ENCODE measurements at places on chromosomes 6 and 20. TPM values are rescaled to one million over a fixed set of nuclear protein-coding genes. Genes with fewer than 3 reads are reported as not detected.

RUNX2 gene
- 50.8 TPM for total RNA-seq

RAET1G gene
- not detected for total RNA-seq

POPDC3 gene
- not detected for total RNA-seq

VWA7 gene
- total RNA-seq = 2.9 TPM

SYNE1 gene
- total RNA-seq = 165 TPM

OR2H2 gene
- not detected for total RNA-seq

ADGRF4 gene
- total RNA-seq = not detected

HLA-DOA gene
- 2.6 TPM for total RNA-seq

GNMT gene
- total RNA-seq = 0.97 TPM

TNF gene
- 33.6 TPM for total RNA-seq

FOXP4 gene
- 7.5 TPM for total RNA-seq

GSTA1 gene
- 0.63 TPM for total RNA-seq

- peak; percentile 75 for DNase-seq
Observed at GRCh38 chr6:106512048-106512967, 117.0 kb downstream of the RTN4IP1 start.

GRCh38 chr6:104955927-104956730 is 778 bp upstream of the LIN28B start:
- DNase-seq = no peak

DNA sequence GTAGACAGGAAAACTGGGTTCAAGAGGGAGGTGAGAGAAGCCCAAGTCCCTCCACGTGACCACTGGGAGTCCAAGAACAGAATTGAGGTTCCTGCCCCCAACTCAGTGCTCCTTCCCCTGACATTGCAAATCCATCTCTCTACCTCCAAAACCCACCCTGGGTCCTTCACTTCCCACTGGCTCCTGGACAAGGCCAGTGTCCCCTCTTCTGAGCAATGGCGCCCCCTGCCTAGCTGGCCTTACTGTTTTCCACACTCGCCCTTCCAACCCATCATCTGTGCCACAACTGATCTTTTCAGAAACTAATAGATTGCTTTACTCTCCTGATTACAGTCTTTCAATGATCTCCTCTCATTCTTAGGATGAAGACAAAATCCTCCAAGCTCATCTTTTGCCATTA is 200.3 kb downstream of the ANKRD60 start:
- DNase-seq = no peak

GRCh38 chr6:170125456-170126300 is 165.2 kb downstream of the DLL1 start:
- DNase-seq = no peak

- DNase-seq = no peak
Observed at GRCh38 chr20:48451401-48451800, 376.4 kb downstream of the PREX1 start.

DNA sequence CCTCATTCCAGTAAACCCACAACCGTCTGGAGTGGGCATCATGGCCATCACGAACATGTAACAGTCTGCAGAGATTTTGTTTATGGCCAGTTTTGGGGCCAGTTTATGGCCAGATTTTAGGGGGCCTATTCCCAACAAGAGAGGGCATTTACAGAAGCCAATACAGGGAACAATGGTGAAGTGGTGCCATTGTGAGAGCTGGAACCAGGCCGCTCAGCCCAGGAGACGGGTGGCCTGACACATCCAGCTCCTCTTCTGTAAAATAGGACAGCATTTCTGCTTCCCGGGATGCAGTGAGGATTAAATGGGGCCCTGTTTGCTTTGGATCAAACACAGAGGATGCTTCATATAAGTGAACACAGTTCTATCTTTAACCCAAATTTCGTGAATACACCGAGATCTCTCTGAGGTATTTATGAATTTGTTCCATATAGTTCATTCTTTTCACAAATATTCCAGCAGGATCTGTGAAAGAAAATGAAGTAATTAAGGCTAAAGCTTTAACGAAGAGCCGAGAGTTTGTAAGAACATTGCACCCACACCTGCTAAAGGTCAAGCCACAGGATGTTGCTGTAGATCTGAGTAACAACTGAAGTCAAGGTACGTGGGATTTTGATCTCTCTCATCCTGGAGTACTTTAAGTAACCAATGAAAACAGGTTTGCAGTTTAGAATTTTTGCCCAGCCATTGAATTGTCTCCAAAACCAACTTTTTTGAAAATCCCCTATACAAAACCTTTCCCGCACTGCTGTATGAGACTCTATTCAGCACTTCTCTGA is 14.5 kb upstream of the SIRPG start:
- DNase-seq = no peak

DNA sequence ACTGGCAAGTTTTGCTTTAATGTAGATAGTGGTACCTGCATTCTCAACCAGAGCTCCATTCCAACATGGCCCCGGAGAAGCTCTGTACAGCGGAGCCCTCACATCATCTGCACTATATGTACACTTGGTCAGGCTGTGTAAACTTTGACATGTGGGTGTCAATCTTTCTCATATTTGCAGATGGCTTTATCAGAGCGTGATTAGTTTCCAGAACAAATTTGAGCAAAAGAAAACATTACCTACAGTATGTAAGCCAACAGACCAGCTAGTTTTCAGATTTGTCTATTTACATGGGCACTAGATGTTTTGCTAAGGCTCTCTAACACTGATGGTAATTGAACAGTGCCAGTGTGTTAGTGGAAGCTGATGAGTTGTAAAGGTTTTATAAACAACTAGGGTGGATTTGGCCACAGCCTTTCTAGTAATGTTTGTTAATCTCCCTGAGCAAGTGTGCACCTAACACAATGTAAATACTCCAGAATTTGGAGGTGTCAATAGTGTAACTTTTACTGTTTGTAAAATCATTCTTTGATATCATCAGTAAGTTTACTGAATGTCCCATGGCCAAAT is 131.8 kb downstream of the FOXA2 start:
- DNase-seq = no peak

DNA sequence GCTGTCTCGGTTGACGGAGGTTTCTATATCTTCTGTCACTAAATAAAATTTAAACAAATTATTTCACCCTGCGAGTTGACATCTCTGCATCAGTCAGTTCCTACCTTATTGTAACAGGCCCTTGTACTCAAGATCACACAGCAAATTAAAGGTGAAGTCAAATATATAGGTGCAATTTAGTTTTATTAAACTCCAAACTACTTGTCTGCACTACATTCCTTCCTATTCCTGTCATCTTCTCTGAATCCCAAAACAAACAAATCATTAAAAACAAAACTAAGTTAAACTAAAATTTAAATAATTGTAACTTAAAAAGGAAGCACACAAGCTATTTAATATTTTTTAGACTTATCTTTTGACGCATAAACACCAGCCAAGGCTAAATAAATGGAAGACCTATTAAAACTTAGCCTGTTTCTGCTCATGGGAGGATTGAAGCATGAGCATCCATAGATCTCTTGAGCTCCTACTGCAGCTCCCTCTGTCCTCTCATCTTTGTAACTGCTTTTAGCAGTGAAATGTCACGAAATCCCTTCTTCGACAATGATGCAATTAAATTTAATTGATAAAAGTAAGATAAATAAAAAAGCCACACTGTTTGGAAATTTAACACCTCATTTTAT is 1152.3 kb upstream of the GJE1 start:
- no peak for DNase-seq

DNA sequence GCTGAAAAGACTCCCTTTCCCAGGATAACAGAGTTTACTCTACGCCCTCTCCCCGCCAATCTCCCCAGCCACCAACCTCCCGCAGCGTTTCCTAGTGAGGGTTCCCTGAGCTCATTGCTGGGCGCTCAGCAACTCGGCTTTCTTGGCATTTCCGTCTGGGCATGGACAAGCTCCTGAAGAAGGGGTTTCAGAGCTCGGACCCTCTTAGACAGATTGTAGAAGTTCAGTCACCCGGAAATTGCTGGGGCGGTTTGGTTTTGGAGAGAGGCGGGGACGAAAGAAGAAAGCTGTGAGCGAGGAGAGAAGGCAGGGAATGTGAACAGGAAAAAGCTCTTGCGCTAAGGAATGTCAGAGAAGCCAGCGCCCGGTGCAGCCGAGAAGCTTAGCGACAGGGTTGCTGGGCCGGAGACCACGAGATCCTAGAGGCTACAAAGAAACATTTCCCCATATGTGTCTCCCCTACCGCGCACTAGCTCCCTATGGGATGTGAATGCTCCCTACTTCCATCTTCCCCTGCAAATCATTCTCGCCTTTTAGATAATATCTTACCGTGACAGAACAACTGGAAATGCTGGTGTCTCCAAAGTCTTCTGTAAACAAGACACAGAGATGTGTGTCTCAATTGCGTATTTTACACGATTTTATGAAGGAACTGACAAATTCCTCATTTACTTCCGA is 15.8 kb downstream of the POM121L2 start:
- no peak for DNase-seq

- no peak for DNase-seq
Observed at GRCh38 chr6:113779656-113780055, 77.5 kb upstream of the MARCKS start.

GRCh38 chr6:119076576-119077390 is 1.7 kb downstream of the FAM184A start:
- no peak for DNase-seq

GRCh38 chr6:40485795-40486194 is 101.4 kb downstream of the LRFN2 start:
- DNase-seq = no peak

DNA sequence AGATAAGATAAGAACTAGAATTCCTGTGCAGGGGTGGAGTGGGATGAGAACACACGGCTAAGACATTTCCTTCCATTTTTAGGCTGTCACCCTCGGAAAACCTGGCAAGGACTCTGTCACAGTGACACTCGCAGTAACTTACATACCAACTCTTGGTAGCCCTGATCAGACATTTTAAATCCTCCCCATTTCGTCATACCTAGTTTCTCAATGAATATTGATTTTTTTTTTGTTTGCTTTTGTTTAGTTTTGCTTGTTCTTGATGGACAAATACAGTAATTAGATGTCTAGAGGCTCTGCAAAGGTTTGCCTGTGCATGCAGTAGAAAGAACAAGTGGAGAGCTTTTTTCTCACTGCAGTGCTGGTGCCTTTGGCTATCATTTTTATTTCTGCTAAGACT is 213.0 kb upstream of the FAM83B start:
- DNase-seq = no peak

DNA sequence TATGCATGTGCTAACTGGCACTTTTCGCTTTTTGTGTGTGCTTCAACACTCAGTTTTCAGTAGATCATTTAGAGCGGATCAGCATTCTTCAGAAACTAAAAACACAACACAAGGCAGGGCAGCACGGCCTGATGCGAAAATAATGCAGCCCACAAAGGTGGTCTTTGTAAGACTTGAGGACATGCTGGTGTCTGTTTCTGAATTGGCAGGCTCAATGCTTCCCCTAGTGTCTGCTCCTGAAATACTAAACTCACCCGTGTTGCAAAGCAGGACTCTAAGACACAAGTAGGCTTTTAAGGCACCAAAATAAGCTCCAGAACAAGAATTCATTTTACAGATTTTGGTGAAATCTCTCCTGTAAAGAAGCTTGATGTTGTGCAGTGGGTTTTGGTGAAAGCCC is 676.5 kb downstream of the TENT5A start:
- no peak for DNase-seq

- DNase-seq = no peak
Observed at GRCh38 chr6:149489967-149490366, 5.2 kb upstream of the ZC3H12D start.

DNA sequence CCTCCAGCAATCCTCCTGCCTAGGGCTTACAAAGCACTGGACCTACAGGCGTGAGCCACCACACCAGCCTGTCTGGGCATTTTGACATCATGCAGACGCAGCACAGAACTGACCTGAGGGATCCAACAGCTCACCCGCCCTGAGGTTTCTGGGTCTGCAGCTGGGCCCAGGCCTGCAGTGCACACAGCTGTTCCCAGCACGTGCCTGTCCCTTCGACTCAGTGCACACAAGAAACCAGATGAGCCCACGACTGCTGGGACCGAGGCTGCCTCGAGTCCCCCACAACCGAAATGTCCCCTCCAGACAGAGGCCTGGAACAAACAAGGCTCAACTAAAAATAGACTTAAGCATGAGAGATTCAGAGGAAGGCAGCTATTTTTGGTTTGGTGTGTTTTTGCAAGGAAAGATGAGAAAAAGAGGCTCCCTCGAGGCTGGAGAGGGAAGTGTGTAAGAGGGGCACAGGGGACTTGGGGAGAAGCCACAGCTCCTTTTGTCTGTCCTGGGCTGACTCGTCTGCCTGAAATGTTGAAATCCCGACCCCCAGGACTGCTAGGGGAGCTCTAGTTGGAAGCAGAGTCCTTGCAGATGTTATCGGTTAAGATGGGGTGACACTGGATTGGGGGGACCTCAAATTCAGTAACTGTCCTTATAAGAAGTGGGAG is 66.3 kb downstream of the YTHDF1 start:
- no peak for DNase-seq

- DNase-seq = no peak
Observed at GRCh38 chr20:39090906-39091305, 128.8 kb downstream of the DHX35 start.

DNA sequence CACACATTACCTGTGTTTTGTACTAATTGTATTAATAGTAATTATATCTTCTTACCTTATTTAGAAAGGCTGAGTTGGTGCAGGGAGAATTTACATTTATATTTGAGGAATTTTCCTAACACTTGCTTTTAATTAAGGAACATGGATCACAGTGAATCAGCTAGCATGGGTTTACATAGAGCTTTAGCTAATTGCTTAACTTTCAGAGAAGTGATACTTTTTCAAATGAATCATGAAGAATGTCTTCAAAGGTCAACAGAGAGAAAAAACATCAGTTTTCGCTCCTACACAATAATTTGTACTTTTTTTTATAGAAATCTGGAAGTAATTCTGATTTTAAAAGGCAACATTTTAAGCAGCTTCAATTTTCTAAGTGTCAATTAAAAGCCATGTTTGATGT is 195.0 kb upstream of the HEY2 start:
- DNase-seq = no peak

DNA sequence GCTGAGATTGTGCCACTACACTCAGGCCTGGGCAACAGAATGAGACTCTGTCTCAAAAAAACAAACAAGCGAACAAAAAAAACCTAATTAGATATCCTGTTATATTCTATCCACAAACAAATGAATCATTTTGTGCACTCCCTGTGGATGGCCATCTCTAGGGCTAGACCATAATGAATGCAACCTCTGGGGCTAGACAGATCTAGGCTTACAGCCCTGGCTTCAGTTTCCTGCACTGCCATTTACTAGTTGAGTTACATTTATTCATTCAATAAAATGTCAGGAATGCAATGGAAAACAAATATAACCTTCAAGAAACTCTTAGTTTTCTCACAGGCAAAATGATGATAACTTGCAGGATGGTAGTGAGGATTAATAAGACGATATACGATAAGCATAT is 6.6 kb upstream of the RNF8 start:
- DNase-seq = no peak

Measured in T-helper 17 cell (primary cell).